RCC 7860 (cell line): ENCODE measurements at places on chromosomes 5 and 9.
A peak's percentile ranks its signal among the peaks of the same experiment; 100 is the strongest.

DNA sequence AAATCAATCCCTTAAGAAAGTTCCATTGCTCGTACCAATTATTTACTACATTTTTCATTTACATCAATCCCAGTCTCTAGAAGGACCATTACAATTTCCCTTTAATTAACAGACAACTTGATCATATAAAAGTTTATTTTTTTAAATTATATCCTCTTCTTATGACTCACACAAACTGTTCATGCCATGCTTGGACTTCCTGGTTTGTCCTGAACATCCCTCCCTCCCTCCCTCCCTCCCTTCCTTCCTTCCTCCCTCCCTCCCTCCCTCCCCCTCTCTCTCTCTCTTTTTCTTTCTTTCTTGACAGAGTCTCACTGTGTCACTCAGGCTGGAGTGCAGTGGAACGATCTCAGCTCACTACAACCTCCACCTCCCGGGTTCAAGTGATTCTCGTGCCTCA is 11.6 kb upstream of the CLTB start:
- no peak for DNase-seq

- no peak for DNase-seq
Measured at GRCh38 chr9:134600371-134600770, 41.2 kb upstream of the COL5A1 start.

DNA sequence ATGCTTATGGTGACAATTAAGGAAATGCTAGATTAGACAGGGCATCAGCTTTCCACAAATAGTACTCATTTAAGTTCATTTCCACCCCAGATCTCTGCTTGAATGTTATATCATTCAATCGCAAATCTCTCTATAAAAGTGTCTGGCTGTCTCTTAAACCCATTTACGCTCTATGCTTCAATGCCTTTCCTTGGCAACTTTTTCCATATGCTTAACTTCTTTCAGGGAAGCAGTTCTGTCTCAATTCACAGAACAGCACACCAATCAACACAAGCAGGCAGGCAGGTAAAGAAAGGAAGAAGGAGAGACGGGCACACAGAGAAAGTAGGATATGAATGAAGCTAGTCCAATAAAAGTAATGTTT is 243.1 kb downstream of the DENND1A start:
- DNase-seq, result no peak

GRCh38 chr5:16894236-16895057 is 41.6 kb downstream of the MYO10 start:
- peak; percentile 92 for DNase-seq
